CD4-positive, alpha-beta T cell treated with Interleukin-4 for 1 hour (primary cell): ENCODE measurements at places on chromosomes 12 and 14.

DNA sequence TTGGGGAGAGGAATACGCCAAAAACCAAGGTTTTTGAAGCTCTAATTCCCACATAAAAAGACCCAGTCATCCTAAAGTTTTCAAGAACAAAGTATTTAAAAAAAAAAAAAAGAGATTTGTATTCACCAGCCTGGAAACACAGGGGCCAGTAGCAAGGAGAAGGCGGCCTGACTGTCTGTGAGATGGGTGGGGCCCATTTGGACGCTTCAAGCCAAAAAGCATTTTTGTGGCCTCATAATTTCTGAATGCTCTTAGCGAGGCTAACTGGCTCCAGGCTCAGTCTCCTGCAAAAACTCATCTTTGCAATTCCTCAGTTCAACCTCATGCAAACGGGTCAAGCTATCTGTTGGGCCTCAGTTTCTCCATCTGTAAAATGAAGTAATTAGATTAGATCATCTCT lies 514.1 kb downstream of the MED13L start:
- DNase-seq: no peak

GRCh38 chr14:46574221-46574977 lies 77.2 kb downstream of the RPL10L start:
- no peak for DNase-seq

GRCh38 chr14:78834766-78835451 lies 664.7 kb downstream of the NRXN3 start:
- no peak for DNase-seq

DNA sequence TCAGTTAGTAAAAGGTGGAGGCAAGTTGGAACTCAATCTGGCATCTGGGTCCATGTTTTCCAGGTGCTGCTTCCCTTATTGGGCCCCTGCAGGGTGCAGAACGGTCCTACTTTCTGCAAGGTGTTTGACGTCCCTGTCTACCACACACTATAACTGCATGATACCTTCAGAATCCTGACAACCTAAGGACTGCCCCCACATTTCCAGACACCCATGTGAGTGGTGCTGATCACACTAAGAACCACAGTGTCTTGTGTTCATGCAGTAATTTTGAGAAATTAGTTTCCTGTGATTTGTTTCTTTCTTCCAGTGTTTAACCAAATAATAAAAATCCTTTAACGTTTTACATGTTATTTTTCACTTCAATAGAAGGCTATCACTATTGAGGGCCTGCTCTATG lies 121.1 kb upstream of the MDM1 start:
- no peak for DNase-seq

- no peak for DNase-seq
These were observed 20.4 kb upstream of the GPATCH2L start for GRCh38 chr14:76131071-76131965.

DNA sequence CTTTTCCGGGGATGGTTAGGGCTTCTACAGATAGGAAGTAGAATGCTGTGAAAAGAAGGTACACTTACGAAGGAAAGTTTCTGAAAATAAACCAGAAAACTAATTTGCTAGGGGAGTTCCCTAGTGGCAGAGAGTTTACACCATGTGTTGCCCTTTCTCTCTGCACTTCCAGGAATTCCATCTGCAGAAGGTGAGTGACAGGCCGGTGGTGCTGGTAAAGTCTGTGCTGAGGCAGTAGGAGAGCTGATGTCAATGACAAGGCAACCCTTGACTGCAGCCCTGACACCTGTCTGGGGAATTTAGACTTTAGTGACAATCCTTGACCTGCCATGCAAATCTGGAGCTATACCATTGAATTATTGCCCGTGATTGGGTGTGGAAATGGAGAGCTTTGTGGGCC lies 687.8 kb downstream of the NRXN3 start:
- DNase-seq: no peak

- DNase-seq: no peak
These were observed 126.4 kb downstream of the CCER1 start for GRCh38 chr12:90828621-90829020.

DNA sequence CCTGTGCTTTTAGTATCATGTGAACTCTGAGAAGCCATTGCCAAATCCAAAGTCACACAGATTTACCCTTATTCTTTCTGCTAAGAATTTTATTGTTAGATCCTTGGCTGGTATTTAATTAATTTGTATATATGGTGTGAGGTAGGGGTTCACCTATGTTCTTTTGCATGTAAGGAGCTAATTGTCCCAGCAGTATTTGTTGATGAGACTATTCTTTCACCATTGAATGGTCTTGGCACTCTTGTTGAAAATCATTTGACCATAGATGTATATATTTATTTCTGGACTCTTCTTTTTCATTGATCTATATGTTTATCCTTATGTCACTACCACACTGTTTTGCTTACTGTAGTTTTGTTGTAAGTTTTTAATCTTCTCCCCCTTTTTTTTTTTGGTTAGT lies 26.2 kb downstream of the G2E3 start:
- DNase-seq: no peak

DNA sequence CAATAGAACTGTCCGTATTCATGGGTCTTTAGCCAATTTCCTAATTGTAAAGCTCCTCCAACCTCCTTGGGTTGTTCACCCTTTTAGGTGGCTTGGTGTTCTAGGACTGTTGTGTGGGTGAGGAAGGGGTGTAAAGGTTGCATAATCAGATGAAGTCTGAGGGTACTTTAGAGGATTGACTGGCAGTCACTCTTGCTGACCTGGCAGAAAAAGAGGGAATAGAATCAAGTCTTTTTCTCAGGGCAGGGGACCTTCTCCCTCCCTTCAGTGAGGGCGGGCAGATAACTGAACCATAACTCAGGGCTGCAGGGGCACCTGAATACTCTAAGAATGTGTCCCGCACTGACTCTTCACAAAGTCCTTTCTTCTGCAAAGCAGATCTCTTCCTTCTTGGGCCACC lies 436.2 kb downstream of the CCDC91 start:
- DNase-seq: no peak

DNA sequence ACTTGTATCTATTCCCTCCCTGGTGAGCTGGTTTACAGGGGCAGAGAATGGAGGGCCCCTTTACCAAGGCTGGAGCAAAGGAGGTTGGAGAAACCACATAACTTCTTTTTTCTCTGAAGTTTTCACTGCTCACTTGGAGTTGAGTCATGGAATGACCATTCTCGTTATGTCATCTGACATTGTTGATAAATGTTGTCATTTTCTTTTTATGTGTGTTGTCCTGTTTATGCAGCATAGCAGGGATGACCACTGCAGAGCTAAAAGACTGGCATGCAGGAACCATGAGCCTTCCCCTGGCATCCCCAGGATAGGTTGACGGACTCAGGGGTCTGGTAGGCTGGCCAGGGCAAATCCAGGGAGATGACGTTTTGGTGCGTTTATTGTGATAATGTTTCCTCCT lies 256.8 kb upstream of the DDHD1 start:
- no peak for DNase-seq

DNA sequence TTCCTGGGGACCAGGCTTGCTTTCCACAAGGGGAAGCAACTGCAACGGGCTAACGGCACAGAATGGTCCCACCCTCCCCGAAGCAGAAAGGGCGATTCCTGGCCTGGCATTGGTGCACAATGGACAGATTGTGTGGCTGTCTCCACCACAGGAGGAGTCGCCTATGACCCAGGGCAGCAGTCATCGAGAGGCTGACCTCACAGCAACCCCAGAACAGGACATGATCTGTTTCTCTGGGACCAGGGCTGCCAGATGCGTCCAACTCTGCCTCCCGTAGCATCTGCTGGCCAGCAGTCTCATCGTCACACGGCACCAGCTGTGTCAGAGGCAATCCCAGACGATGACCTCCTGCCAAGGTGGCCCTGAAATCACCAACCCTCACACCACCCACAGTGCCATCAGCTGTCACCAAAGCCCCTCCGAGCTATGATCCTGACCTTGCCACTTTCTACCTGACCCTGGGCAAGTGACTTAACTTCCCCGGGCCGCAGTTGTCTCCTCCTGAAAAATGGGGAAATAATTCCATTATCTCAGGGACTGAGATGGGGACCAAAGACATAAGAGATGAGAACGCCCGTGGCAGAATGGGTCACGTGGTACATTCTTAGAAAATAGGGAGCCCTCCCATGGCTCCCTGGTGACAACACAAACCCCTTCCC lies 86.7 kb downstream of the CHGA start:
- DNase-seq: no peak

DNA sequence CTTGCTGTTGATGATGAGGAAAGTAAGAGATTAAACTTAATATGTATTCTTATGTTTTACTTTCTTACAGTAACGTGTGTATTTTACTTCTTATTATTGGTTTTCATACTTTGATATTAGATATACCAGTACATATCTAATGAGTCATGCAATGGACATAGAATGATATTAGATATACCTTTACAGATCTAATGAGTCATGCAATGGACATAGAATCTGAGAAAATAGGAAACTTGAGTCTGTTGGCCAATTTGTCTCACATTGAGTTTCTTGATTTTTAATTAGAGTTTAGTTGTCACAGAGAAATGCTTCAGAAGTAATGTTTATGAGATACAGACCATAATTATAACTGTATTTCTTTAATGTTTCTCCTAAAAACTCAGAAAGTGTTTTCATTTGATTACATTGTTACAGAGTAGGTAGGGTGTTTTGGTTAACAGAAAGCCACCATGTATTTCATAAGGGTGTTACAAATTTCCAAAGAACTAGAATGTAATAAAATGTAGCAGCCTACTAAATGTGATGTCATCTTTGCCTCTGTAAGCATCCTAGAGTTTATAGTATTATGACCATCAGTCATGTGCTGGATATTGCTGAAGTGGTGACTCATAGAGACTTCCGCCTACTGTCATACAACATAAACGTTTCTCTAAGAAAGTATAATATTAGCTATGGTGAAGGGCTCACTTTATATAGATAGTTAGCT lies 3.0 kb downstream of the GAS2L3 start:
- DNase-seq: no peak

DNA sequence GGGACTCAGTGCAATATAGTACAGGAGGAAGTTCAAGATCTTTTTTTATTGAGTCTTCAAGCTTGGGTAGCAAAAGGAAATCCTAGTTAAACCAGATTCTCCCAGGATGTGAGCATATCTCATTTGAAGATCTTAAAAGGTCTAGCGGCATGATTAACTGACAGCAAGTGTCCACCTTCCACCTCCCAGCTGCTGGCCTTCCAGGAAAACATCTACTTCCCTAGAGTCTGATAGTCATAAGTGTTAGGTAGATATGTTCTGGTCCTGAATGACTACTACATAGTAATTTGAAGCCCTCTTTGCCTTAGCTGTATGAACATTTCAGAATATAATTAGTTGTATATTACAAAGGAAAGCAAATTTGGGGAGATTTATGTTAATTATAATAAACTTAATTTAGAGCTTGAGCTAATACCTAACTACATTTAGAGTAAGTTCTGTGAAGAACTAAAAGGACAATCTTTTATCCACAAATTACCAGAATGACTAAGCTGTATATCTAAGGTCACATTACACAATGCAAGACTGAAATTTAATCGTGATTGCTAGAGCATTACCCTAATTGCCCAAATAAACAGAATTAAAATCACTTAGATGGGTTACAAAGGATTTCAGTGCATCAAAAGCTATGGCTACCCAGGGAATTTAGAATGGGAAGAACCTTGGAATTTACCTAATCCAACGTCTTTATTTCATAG lies 9.9 kb downstream of the LGR5 start:
- no peak for DNase-seq

- DNase-seq: no peak
These were observed 50.1 kb downstream of the CRADD start for GRCh38 chr12:93727195-93727811.
